CD4-positive, alpha-beta T cell treated with Interleukin-15 for 4 hours (primary cell): ENCODE measurements at places on chromosomes 6 and 20.

DNA sequence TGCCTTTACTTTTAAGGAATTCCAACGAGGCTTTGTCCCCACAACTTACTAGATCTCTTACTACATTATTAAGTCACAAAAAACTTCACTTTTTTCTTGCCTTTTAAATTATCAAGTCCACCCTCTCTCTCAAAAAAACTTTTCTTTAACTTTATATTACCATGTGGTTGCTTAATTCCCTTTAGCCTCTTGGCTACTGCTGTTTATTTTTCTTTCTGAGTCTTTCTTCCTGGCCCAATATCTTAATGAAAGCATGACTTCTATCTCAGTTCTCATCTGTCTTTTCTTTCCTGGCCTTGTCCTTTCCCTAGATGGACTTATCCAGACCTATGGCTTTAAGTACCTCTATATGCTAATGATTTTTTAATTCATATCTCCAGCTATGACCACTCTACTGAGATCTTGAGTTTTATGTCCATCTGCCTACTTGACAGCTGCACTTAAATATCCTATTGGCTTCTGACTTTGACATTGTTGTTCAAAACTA lies 710.5 kb downstream of the RFPL4B start:
- DNase-seq: no peak

GRCh38 chr6:32058511-32058963 lies 20.3 kb downstream of the CYP21A2 start:
- no peak for DNase-seq

DNA sequence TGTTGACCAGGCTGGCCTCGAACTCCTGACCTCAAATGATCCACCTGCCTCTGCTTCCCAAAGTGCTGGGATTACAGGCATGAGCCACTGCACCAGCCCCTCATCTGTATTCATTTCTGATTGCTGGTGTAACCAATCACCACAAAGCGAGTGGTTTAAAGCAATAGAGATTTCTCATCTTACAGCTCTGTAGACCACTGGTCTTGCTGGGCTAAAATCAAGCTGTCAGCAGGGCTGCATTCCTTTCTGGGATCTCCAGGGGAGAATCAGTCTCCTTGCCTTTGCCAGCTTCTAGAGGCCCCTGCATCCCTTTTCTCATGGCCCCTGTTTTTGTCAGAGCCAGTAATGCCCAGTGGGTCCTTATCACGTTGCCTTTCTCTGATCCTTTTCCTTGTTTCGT lies 49.9 kb upstream of the PMEPA1 start:
- DNase-seq: no peak

- DNase-seq: no peak
Observed at GRCh38 chr20:17520583-17520982, 10.6 kb downstream of the BFSP1 start.

DNA sequence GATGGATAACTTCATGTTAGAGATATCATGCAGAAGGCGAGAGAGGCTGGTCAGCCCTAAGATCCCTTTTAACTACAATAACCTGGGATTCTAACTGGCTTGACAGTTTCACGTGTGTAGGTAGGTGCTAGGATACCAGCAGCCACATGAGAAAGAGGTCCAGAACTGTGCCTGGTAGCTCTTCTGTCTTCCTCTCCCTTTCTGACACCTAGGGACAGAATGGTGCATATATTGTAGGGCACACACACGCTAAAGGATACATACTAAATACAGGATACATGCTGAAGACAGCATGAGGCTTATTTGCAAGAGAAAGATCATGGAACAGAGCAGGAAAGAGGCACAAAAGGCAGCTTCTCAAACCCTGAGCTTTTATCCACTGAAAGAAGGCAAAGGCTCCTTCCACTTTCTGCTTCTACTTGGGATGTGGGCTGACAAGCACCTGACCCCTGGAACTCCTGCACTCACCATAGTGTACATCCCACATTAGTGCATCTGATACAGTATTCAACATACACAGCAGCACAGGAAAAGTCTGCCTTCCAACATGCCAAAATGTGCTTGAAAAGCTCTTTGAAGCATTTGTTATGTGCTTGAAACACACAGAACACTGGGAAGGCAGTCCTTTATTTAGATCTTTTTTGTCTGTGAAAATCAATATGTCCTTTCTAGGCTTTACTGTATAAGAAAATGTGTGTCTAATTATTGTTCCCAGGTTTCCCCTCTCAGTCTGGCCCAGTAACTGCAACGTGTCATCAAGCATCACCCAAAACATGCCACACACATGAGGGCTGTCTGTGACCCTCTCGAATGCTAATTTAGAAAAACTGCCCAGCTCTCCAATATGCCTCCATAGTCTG lies 3.2 kb downstream of the SLC22A23 start:
- DNase-seq: no peak

- DNase-seq: no peak
Observed at GRCh38 chr20:33871362-33871761, 60.2 kb downstream of the CHMP4B start.

DNA sequence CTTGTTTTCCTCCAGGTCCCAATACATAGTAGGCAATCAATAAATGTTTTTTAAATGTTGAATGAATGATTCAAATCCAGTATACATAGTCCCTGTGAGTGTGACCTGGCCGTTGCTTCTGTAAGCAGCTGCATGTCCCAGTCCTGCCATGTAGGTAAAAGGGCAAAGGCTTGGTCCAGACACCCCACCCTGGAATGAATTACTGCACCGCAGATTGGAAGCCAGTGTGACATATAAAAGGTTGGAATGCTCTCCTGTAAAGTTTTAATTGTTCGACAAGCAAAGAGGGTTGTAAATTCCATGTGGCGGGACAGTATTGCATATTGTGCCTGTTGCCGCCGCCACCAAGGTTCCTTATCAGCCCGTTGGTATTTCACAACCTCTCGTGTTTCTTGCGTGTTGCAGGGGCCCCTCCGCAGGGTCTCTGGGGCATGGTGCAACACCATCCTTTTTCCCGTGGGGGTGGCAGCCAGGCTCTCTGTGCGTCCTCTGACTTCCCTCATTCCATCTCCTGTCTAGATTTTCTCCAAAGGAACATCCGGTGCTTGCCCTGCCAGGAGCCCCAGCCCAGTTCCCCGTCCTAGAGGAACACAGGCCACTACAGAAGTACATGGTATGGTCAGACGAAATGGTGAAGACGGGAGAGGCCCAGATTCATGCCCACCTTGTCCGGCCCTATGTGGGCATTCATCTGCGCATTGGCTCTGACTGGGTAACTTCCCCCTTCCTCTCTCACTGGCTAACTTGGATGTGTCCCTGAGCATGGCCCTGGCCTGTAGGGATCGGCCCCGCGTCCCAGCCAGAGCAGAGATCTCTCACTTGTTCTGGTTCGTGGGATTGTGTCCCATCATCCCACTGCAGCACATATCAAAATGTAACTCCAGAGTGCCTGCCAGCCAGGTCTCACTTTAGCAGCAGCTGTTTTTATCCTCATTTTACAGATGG lies 20.3 kb downstream of the POFUT1 start:
- DNase-seq: no peak

DNA sequence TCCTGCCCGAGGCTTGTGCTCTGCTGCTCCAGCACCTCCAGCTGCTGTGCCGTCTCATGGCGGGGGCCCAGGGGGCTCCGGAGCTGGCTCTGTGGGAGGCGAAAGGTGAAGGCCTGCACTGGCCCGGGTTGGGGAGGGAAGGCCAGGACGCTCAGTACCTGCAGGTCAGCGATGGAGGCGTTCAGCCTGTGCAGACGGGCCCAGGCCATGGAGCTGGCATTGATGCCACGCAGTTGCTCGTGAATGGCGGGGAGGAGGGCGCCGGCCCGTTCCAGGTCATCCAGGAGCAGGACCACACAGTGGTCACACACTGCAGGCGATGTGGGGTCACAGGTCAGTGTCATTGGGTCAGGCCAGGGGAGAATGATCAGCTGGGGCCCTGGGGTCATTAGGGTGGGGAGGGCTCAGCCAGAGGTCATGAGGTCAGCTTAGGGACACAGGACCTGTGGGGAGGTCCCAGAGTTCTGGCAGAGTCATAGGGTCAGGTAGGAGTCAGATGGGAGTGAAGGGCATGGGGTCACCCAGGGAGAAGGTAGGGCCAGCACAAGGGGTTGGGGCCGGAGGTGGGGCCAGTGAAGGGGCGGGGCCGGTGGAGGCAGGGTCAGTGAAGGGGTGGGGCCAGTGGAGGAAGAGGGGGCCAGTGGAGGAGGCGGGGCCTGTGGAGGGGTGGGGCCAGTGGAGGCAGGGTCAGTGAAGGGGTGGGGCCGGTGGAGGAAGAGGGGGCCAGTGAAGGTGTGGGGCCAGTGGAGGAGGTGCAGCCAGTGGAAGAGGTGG lies 18.0 kb downstream of the ADRM1 start:
- no peak for DNase-seq
